Placental pericyte (primary cell): ENCODE measurements at places on chromosomes 12 and 14. TPM values are rescaled to one million over a fixed set of nuclear protein-coding genes. Genes with fewer than 3 reads are reported as not detected.

The POTEM gene
- not detected in 2 replicates for total RNA-seq

The SP7 gene
- not detected in 2 replicates for total RNA-seq

The C12orf50 gene
- total RNA-seq, result not detected in 2 replicates

The NKX2-1 gene
- total RNA-seq, result not detected in 2 replicates

The C12orf42 gene
- total RNA-seq, result not detected in 2 replicates

The SIX6 gene
- total RNA-seq, result not detected in 2 replicates

The TAS2R9 gene
- total RNA-seq, result 0.14 TPM in 1 of 2 replicates, not detected in the other

The CMA1 gene
- not detected in 2 replicates for total RNA-seq

The ERP27 gene
- 0.29 TPM in 1 of 2 replicates, not detected in the other for total RNA-seq

The PTPRO gene
- 0.72 TPM in 1 of 2 replicates, not detected in the other for total RNA-seq

The MEG3 gene
- 207 and 351 TPM in 2 replicates for total RNA-seq

The HCFC2 gene
- total RNA-seq, result 8.5 and 19.9 TPM in 2 replicates

The LYZ gene
- under 0.01 and 1.0 TPM in 2 replicates for total RNA-seq

The CD27 gene
- 0.29 TPM in 1 of 2 replicates, not detected in the other for total RNA-seq

The KRT77 gene
- not detected in 2 replicates for total RNA-seq

The CLEC9A gene
- total RNA-seq, result not detected in 2 replicates

The LRRC10 gene
- total RNA-seq, result not detected in 2 replicates
